NCI-H1092 (cell line): ENCODE measurements at places on chromosomes 16 and 17.

- no peak for DNase-seq
Observed at GRCh38 chr16:66512272-66513110, 37.4 kb downstream of the TK2 start.

- peak; percentile 25 for DNase-seq
Observed at GRCh38 chr17:48231995-48232959, 124.7 kb downstream of the SNX11 start.

GRCh38 chr16:87945351-87946042 is 5.7 kb upstream of the BANP start:
- DNase-seq = peak; percentile 86

DNA sequence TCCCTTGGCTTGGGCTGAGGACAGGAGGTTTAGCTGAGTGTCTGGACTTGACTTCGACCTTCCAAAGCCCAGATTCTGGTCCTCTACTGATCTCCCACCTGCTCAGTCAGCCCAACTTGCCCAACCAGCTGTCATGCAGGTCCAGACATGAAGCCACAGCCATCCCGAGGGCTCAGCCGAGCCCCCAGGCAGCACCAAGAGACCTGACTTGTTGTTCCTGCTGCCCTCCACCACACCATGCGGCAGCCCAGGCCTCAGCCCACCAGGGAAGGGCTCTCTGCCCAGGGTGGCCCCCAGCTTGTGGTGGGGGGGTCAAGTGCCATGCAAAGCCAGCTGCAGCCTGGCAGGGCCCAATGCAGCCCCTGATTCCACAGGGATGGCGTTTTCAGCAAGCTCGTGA is 17.2 kb upstream of the CACNG4 start:
- no peak for DNase-seq

- no peak for DNase-seq
Observed at GRCh38 chr17:78715000-78715771, 66.9 kb downstream of the CYTH1 start.

DNA sequence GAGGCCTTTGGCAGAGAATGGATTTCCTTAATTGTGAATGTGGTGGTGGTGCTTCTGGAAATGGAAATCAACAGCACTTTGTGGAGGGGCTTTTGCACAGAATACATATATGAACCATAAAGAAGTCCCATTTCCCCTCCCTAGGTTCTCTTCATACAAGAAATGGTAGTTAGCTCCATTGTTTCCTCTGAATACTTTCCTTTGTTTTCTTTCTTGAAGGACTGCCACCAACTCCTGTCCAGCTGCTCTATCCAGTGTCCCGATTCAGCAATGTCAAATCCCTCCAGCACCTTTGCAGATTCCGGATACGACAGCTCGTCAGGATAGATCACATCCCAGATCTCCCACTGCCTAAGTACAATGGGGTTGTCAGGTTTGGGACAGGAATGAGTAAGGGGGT is 33.2 kb upstream of the ARHGAP23 start:
- no peak for DNase-seq

GRCh38 chr16:86669937-86670749 is 91.8 kb downstream of the FOXL1 start:
- DNase-seq = no peak

- no peak for DNase-seq
Observed at GRCh38 chr17:7215652-7216180, 3.9 kb downstream of the DLG4 start.
